Stimulated activated CD4-positive, alpha-beta T cell treated with anti-CD3 and anti-CD28 coated beads, Interleukin-2, amount 100 ng/mL, for 24 hours (primary cell): ENCODE measurements at places on chromosomes 2 and 18.

- no peak for DNase-seq
These were observed 35.6 kb downstream of the WIPF1 start for GRCh38 chr2:174561972-174562370.

DNA sequence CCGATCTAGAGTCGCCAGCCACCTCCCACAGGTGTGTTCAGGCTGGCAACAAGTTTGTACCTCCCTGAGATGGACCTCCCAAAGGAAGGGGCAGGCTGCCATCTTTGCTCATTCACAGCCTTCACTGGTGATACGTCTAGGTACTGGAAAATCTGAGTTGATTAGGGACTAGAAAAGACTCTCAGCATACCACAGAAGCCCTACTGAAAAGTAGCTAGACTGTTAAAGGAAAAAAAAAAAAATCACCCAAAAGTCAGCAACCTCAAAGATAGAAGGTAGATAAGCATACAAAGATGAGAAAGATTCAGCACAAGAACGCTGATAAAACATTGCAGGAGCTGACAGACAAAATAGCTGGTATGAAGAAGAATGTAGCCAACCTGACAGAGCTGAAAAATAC is 128.6 kb upstream of the WDR75 start:
- DNase-seq, result no peak

GRCh38 chr18:37636831-37637477 is 71.4 kb upstream of the CELF4 start:
- no peak for DNase-seq

GRCh38 chr2:174086708-174087107 is 121.5 kb upstream of the SP3 start:
- no peak for DNase-seq

GRCh38 chr2:62576276-62576939 is 70.4 kb upstream of the TMEM17 start:
- DNase-seq, result no peak

- no peak for DNase-seq
These were observed 1083.8 kb upstream of the NRXN1 start for GRCh38 chr2:52115750-52116149.

- DNase-seq, result peak; percentile 46
These were observed 21.8 kb downstream of the ATG4B start for GRCh38 chr2:241659150-241659739.
